Cerebellar cortex (tissue), 1 donor: ENCODE measurements at places on chromosomes 4 and X.

DNA sequence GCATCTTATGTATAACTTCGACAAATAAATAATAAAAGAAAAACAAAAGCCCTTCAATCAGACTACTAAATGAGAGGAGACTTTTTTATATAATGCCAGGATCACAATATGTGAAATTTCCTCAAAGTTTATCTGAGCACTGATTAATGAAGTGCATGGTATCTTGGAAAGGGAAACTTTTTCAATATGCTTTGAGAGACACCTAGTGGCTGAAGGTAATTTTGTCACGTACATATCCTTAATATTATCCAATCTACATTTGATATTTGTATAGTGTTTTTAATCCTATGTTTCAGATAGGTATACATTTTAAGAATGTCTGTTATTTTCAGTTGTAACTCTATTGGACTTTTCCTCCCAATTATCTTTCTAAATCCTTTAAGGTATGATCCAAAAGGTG, 146.8 kb downstream of the KLHL4 start:
- DNase-seq: peak; percentile 0

DNA sequence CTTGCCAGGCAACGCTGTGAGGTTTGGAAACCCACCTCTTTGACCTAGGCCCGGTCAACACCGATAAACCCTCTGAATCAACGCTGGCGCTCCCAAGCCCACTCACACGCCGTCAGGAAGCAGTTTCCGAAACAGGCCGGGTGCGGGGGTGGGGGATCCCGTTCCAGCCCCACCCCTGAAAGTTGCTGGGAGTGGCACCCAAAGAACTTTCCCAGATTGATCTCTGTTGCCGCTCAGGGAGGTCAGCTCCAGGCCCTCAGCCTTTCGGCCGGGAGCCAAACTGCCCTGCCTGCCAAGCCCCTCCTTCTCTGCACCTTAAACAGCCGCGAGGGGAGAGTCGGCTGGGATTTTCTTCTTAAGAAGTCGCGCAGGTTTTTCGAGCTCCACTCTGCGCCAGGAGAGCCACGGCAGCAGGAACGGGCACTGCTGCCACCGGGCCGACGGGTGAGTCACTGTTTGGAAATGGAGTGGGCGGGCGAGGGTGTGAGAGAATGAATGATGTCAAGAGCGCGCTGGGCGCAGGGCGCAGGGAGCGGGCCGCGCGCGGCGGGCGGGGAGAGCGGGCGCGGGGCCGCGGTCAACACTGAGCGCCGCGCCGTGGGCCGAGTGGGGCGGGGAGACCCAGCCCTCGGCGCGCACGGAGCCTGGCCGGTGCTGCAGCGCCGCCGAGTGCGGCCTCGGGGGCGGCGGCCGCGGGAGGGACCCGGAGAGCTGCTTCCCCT, at the start of gene SGMS2:
Gene SGMS2 (plus strand): TSS at position 583 of the 722 bp plus-strand sequence. CDS start 70,622 bp downstream, outside the sequence.
- DNase-seq: peak; percentile 70

GRCh38 chr4:9867751-9868425, 86.5 kb downstream of the DRD5 start:
- no peak for DNase-seq

GRCh38 chr4:52868133-52868532, 6.0 kb downstream of the RASL11B start:
- DNase-seq: peak; percentile 85

DNA sequence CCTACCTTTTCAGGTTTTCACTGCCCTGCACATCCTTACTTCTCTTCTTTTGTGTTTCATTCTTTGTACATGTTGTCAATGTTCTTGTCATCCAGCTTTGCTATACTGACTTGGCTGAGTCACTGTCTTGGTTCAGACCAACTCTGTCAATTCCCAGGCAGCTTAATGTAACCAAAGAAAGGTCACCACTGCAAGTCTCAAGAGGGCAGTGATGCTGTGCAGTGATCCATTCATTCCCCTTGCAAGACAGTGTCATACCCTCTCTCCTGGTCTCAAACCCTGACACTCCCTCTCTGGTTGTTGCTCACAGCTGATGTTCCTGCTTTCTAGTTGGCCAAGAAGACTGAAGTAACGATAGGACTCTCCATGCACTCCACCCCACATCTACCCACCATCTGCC, 17.5 kb downstream of the RAB39B start:
- no peak for DNase-seq

DNA sequence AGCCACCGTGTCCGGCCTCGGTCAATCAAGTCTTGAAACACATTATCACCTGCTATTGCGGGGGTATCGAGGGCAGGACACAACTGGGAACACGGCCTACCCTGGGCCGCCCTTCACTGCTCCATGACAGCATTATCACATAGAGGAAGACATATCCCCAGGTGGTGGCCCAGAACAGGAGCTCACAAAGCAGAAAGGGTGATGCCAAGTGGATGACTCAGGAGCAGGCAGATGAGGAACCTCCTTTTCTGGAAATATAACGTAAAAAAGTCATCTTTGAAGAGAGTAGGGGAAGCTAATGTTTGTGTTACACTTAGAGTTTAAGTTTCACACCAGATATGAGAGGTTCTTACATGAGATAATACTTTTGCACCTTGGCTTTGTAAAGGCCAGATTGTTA, 5.3 kb upstream of the SUPT20HL1 start:
- DNase-seq: no peak

DNA sequence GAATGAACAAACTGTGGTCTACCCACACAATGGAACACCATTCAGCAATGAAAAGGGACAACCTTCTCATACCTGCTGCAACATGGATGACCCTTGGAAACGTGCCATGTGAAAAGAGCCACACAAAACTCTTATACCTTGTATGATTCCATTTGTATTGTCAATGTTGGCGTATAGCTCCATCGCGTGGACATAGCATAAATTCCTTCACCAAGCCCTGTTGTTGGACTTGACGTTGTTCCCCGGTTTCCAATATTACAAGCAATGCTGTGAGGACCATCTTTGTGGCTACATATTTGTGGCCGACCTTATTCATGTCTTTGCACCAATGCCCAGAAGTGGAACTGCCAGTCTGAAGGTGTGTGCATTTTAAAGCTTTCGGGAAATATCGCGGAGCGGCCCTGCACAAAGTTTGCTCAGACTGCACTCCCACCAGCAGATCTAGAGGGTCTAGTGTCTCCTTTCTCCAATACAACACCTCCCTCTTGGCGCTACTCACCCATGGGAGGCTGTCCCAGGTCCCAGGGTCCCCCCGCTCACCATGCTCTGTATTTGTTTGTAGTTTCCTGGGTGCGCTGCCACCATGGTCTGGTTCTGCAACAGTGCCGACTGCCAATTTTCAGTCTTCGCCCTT, at the start of gene CLDN34:
Gene CLDN34 (plus strand): TSS at position 584 of the 634 bp plus-strand sequence. CDS start 0 bp downstream, at position 584.
- no peak for DNase-seq

DNA sequence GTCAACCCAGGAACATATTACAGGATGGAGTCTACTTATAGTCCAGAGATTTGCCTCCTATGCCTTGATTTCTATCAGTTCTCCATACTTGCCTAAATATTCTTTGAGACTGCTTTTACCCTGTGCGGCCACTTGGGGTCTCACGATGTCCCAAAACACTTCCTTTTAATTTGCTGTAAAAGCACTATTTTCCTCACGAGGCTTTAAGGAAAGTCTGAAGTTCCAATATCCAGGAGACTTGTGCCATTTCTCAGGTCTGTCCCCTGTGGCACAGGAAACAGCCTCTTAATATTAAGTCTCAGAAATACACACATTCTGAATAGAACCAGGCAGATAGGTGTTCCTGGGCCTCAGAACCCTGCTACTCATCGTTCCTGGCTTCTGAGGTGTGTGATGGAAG, 142.9 kb downstream of the TMEM164 start:
- DNase-seq: peak; percentile 26

- DNase-seq: peak; percentile 9
These were observed 10.5 kb downstream of the GPR82 start for GRCh38 chrX:41734530-41734929.

DNA sequence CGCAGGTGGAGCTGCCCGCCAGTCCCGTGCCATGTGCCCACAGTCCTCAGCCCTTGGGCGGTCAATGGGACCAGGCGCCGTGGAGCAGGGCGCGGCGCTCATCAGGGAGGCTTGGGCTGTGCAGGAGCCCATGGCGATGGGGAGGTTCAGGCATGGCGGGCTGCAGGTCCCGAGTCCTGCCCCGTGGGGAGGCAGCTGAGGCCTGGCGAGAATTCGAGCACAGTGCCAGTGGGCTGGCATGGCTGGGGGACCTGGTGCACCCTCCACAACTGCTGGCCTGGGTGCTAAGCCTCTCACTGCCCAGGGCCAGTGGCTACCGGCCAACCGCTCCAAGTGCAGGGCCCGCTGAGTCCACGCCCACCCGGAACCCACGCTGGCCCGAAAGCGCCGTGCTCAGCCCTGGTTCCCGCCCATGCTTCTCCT, 646.5 kb downstream of the GABRG1 start:
- no peak for DNase-seq

- DNase-seq: no peak
These were observed 21.5 kb downstream of the NAT8L start for GRCh38 chr4:2080429-2081300.

- no peak for DNase-seq
These were observed 119.7 kb upstream of the NWD2 start for GRCh38 chr4:37124800-37125199.

DNA sequence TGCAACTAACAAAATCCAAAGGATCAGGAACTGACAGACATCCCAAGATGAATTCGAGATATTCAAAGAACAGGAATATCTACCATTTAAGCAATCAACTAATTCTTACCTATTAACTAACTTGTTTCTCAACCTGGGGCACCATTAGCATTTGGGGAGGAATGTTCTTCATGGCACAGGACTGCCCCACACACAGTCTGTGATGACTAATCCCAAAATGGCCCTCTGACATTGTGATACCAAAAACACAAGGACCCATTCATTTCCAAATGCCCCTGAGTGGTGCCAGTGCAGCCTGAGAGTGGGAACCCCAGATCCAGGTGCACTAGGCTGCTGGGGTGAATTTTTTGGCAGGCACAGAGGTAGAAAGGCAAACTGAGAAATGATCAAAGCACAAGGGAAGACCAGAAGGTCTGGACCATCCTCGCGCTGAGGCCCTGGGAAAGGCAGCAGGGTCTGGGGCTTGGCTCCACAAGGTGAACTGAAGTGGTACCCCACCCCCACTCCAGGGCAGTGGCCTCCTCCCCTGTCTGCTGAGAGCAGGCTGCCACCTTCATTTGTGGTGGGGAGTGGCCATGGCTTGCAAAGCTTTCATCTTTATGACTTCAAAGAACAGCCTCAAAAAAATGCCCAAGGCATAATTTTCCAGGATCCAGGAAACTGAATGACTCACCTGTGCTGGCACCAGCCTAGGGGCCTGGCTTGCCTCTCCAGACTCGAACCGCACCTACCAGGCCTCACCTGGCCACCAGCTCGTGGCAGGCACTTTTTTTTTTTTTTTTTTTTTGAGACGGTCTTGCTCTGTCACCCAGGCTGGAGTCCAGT, 122.4 kb downstream of the BCOR start:
- no peak for DNase-seq

DNA sequence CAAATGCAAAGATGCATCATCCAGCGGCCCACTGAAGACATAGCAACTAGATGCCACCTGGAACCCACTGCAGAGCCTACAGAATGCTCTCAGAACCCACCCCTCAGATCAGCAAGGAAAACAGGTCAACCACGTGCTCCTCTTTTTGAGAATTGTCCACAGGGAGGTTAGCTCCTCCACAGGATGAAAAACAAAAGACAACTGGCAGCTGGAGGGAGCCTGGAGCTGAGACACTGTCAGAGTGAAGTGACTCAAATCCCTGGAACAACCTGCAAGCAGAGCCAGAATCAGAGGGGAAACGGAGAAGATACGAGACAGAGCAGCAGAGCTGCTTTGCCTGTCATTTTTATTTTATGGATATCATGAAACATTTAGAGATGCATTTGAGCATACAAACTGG, 277.6 kb downstream of the GASK1B start:
- DNase-seq: no peak

DNA sequence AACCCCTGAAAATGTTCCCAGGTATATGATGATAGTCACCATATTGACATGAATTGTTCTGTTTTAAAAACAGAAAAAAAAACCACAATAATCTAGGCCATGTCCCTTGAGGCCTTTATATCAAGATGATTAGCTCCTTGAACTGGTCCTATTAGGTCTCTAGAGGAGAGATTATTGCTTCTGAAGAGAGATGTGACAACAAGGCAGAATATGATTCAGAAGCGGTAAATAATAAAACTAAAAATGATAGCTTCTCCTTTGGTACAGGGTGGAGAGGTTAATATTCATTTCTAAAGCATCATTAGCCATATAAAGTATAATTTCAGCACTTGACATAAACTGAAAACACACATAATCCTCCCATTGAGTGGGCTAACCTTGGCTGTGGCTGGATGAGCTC, 25.8 kb downstream of the TLR8 start:
- no peak for DNase-seq

GRCh38 chr4:147326591-147326990, 154.3 kb upstream of the EDNRA start:
- no peak for DNase-seq

GRCh38 chr4:16122308-16122711, 38.5 kb upstream of the PROM1 start:
- DNase-seq: no peak

DNA sequence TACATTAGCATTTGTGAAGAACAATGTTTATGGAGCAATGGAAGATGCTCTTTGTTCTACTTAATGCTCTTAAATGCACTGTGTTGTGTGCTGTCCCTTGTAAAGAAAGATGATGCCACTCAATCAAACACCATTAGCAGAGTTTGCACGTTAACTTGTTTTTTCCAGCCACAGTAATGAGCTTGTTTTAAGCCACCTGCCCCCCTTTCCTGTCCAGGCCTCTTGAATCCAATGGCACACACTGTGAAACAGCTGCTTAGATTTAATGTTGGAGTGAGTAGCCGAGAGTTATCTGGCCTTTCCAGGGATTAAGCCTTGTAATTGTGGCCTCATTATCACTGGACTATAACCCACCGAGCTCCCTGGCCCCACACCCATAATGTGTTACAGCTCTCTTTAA, 86.0 kb downstream of the PAK3 start:
- DNase-seq: no peak
